ENCODE measurements at places on chromosomes 12 and 14.

DNA sequence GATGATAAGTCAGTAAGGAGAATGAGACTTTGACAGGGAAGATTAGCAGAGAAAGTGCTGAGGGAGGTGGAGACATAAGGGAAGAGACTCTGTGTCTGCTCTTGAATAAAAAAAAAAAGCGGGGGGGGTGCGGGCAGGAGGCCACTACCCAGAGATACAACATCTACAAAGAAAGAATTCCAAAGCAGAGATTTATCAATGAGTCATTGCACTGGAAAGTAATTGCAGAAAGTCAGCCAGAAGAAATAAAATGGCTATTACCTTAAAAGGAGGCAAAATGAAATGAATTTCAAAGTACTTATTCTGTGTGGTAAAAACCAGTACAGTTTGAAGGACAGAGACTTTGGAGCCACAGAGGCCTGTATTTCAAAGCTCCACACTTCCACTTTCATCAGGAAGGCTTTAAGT lies 267.1 kb upstream of the PRKD1 start:
- no peak for DNase-seq

DNA sequence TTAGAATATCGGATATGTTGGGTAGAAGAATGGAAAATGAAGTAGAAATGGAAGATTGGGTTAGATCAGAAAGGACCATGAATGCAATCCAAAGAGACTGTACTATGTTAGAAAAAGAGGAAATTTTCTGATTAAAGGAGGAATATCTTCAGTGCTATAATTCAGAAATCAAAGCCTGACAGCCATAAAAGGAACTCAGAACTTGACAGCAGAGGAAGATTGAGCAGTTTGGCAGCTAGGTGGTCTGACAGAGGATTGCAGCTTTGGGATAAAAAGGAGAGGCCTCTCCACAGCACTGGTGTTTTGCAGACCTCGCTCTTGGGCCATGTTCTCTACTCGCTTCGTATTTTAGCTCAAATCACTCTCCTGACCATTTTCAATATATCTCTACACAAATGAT lies 354.8 kb upstream of the SOX5 start:
- no peak for DNase-seq

DNA sequence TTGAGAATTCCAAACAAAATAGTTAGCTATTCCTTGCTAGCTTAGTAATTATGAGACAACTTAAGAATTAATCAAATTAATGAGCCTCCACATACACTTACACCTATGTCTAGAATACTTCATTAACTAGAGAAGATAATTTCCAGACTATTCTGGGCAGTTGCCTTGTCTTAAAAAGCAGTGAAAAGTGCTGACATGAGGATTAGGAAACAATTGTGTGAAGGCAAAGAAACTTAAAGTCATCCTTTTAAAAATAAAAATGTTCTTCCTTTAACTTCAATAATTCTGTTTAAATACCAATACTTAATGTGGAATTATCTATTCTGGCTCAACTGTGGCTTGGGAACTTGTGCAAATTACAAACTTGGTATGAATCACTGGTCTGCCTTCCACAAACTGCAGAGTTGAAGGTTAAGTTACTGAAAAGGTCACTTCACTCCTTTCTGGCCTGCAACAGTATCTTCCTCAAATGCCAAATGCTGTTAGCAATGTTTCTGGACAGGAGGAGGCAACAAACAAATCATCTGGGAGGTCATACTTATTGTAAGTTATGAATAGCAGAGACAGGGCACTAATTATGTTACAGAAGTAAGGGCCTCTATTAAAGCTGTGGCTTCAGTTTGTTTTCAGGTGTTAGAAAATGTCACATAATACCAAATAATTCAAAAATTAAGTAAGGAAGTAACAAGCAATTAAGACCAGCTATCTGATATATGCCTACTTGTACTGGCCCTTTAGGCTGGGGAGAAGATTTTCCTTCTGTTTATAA lies 19.2 kb downstream of the PPTC7 start:
- DNase-seq = no peak

- no peak for DNase-seq
Measured at GRCh38 chr12:56634242-56634836, 4.2 kb upstream of the BAZ2A start.

DNA sequence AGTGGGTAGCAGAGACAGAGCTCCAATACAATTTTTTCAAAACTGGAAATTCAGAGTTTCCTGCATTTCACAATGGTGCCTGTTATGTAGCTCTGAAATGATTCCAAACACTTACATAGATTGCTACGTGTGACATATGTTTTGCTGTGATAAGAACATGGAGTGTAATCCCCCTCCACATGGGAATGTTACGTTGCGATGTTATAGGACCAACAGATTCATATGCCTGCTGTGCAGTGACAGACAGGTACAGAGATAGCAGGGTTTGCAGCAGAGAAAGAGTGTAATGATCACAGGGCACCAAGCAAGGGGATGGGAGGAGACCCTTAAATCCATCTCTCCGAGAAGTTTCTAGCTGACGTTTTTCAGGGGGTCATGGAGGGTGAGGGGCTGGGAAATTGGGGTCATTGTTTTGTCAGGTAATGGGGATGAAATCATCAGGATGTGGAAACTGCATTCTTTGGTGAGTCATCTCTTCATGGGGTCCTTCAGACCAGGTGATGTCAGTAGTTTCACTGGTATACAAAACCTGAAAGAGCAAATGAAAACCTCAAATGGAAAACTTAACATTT lies 76.6 kb upstream of the OSBPL8 start:
- no peak for DNase-seq

GRCh38 chr14:51744372-51745130 lies 92.8 kb downstream of the FRMD6 start:
- no peak for DNase-seq

DNA sequence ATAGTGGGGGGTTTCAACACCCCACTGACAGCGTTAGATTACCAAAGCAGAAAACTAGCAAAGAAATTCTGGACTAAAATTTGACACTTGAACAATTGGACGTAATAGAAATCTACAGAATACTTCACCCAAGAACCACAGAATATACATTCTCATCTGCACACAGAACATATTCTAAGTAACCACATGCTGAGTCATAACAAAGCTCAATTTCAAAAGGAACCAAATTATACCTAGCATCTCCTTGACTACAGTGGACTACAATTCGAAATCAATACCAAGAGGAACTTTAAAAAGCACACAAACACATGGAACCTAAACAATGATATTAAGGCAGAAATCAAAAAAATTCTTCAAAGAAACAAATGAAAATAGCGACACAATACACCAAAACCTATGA lies 871.6 kb upstream of the MDGA2 start:
- no peak for DNase-seq

GRCh38 chr12:11321980-11322379 lies 11.7 kb upstream of the PRB4 start:
- DNase-seq = no peak

DNA sequence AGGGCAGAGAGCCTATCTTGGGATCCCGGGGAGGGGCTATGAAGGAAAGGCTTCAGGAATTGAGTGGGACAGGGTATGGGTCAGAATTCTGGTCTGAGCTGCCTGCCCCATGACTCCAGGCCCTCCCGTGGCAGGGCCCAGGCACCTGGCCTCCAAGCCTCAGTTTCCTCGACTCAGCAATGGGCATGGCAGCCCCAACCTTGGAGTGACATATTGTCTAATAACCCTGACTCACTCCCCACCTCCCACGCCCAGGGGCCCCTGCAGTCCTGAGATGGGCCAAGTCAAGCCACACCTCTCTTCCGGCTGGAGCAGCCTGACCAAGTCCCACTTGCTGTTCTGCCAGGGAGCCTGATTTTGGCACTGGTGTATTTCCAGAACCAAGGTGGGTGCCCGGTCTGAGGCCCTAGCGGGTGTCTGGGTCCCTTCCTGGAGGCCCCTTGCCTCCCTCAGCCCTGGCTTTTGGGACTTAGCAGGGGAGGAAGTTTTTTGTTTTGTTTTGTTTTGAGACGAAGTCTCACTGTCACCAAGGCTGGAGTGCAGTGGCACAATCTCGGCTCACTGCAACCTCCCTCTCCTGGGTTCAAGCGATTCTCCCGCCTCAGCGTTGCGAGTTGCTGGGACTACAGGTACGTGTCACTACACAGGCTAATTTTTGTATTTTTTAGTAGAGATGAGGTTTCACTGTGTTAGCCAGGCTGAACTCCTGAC lies 40.3 kb upstream of the RCOR1 start:
- DNase-seq = no peak

GRCh38 chr12:125161712-125162022 lies 96.4 kb downstream of the AACS start:
- DNase-seq = no peak

- DNase-seq = no peak
Measured at GRCh38 chr14:68511129-68512047, 281.5 kb downstream of the ZFP36L1 start.

- DNase-seq = no peak
Measured at GRCh38 chr14:61154641-61155040, 126.5 kb downstream of the TMEM30B start.

DNA sequence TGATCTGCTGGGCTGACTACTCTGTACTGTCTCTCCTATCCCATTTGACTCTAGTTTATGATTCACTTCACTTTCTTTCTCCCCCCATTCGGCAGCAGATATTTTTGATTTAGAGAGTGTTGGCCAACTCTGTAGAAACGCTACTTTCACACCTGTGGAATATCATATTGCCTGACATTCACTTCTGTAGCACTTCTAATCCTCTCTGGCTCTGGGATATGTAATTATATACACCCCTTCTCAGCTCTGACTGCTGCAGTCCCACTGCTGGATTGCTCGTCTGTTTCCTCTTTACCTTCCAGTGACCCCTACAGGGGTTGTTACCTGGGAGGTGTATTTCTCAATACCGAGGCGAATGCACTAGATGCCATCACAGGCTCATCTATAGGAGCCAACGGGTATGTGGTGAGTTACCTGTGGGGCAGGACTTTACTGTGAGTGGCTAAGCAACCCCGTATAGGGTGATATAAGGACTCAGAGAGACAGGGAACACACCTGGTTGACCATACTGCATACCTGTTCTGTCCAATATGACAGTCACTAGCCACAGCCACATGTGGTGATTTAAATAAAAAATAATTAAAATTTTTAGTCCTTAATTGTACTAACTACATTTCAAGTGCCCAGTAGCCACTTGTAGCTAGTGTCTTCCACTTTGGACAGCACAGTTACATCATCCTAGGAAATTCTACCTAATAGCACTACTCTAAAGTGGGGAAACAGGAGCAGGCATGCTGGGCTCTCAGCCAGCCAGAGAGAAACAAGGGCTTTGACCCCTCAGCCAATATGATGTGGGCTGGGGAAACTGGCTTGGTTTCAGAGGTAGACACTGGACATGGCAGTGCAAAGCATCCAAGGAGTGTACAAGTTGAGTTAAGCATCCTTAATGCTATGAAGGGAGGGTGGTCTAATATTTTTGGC lies 95.0 kb downstream of the C12orf75 start:
- DNase-seq = no peak

DNA sequence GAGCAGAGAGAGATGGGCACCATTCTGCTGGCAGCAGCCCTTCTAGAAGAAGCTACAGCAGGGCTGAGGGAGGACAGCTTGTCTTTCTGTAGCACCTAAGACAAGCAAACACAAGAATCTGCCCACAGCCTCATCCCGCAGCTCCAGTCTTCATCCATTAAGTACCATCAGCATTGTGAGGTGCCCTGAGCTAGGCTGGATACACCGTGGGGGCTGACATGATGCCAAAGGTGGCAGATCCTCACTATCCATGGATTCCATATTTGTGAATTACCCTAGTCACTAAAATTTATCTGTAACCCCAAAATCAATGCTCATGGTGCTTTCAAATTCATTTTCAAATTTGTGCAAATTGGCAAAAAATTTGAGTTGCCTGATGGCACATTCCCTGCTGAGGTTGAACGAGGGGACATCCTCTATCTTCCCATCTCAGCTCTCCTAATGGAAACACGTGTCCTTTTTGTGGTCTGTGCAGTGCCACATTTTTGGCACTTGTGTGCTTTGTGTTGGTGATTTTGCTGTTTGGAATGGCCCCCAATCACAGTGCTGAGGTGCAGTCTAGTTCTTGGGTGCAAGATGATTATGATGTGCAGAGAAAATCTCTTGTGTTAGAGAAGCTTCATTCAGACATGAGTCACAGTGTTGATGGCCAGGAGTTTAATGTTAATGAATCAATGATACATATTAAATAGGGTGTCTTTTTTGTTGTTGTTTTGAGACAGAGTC lies 7.0 kb downstream of the PITPNM2 start:
- DNase-seq = no peak

DNA sequence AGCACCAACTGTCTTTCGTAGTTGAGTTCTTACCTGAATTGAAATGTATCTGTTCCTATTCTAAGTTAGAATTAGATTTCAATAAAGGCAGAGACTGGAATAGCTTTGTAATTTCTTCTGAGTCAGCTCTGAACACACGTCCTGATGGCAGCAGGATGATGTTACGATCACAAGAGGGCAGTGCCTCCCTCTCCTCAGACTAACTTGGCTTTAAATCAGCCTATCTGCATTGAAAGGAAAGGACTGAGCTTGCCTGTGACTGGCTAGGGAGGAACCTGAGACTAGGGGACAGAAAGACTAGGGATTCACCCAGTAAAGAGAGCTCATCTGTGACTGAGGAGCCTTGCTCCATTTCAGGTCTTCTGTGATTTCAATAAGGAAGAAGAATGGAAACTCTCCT lies 323.7 kb upstream of the OR4E1 start:
- no peak for DNase-seq

DNA sequence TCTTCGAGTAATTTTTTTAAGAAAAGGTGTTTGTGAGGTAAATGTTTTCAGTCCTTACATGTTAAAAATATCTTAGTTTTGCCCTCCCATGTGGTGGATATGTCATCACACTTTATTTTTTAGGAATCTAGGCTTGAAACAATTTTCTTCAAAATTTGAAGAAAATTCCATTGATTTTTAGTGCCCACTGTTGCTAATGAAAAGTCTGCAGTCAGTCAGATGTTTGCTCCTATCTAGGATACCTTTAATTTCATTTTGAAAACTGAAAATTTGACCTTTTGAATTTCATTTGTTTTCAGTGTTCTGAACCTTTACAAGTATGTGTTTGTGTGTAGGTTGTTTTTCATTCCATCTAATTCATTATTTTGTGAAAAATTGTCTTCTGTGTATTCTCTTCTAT lies 105.4 kb downstream of the LRRK2 start:
- DNase-seq = no peak

GRCh38 chr14:22657861-22658260 lies 13.7 kb upstream of the OR6J1 start:
- no peak for DNase-seq

- DNase-seq = no peak
Measured at GRCh38 chr12:28500373-28501024, 310.2 kb downstream of the CCDC91 start.

- no peak for DNase-seq
Measured at GRCh38 chr12:53094394-53094787, 3.1 kb upstream of the IGFBP6 start.

- DNase-seq = no peak
Measured at GRCh38 chr12:127556231-127556886, 710.6 kb upstream of the TMEM132C start.

Measured in SK-N-MC (cell line).